IPS-NIHi11 (cell line): ENCODE measurements at places on chromosomes 7 and 10.
A peak's percentile ranks its signal among the peaks of the same experiment; 100 is the strongest.

- no peak for DNase-seq
Observed at GRCh38 chr7:69467826-69468225, 130.4 kb upstream of the AUTS2 start.

DNA sequence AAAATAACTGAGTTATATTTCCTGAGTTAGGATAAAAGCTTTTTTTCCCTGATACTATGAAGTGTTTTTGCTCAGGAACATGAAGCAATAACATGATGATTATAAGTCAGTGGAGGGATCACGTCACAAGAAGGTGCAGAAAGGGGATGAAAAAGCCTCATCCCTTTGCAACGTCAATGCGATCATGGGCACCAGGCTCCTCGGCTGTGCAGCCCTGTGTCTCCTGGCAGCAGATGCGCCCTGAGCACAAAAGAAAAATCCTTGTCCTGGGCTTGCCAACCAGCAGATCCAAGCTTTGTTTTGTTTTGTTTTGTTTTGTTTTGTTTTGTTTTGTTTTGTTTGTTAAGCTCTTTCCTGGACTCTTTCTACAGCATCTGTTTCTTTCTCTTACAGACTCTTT lies 103.5 kb upstream of the PRSS1 start:
- DNase-seq, result no peak

DNA sequence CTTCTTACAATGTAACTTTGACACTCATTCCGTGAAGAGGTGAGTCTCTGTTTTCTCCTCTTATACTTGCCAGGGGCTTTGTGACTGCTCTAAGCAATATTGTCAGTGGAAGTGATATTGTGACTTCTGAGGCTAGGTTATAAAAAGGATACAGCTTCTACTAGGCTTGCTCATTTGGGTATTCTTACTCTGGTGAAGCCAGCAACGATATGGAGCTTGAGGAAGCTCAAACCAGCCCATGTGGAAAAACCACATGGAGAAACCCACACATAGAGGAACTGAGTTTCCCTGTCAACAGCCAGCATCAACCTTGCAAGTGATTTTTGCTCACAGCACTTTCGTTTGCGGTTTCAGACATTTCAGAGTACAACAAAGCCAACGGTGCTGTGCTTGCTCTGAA lies 149.6 kb upstream of the SEMA3E start:
- no peak for DNase-seq

DNA sequence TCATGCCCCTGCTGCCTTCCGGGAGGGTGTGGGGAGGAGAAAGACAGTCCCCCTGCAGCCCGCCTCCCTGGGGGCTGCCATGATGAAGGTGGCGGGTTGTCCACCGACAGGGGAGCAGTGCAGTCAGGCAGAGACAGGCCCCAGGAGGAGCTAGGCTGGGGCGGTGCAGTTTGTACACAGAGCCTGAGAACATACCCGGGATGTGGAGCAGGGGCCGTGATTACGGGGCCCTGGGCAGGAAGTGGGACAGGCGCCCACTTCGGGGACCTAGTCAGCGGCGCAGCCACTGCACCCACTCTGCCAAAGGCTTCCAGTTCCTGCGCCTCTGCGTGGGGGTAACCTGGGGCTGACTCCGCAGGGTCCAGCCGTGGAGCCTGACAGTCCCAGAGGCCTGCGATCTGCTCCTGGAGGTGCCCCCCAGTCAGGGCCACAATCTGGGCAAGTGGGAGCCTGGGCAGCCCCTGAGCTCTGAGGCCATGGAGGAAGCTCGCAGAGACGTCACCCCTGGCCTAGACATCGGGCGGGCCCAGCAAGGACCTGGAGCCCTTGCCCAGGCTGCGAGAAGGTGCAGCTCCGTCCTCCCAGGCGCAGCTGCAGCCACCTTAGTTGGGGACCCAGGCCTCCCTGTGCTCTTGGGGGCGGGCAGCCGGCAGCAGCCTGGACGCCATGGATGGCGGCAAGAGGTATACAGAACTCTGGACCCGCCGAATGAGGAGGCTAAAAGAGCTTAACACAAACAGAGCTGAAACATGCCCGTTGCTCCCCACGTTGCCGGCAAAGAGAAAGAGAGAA lies 1356.8 kb downstream of the XPNPEP1 start:
- DNase-seq, result no peak

GRCh38 chr7:110204527-110204926 lies 886.4 kb upstream of the LRRN3 start:
- DNase-seq, result peak; percentile 59

- no peak for DNase-seq
Observed at GRCh38 chr10:103968441-103969391, 1.8 kb downstream of the SLK start.

GRCh38 chr7:11576310-11576709 lies 255.7 kb downstream of the THSD7A start:
- DNase-seq, result no peak

GRCh38 chr7:88254721-88255424 lies 35.0 kb upstream of the SRI start:
- peak; percentile 31 for DNase-seq
